ELR (cell line): ENCODE measurements at places on chromosomes 2 and 18.
A peak's percentile ranks its signal among the peaks of the same experiment; 100 is the strongest.

DNA sequence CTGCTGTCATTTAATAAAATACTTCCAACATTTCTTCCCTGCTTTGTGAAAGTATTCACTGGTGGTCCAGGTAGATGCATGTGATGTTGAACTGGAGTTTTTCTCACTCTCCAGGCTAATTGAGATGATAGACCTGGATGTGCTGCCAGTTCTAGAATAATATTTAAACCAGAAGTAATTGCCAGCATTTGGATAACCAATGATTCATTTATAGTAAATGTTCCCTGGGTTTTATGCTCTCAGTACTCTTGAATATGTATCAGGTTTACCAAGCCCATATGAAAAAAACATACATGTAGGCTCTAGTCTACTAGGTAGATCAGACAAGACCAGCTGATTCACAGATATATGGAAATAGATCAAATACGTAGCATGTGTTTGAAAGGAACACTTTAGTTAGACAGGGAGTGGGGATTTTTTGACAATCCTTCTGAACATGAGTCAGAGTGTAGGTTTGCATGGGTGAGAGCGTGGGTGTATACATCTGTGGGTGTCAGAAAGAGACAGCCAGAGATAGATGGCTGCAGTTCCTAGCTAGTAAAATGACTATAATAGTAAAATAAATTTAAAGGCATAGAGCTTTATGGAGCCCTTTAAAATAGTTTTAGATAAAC lies 115.1 kb downstream of the NAB1 start:
- DNase-seq: peak; percentile 49

GRCh38 chr2:212726403-212726802 lies 187.8 kb upstream of the ERBB4 start:
- DNase-seq: no peak

- no peak for DNase-seq
Observed at GRCh38 chr2:230812033-230812432, 52.7 kb upstream of the ITM2C start.

- no peak for DNase-seq
Observed at GRCh38 chr2:102262216-102263129, 48.9 kb upstream of the IL1RL1 start.

DNA sequence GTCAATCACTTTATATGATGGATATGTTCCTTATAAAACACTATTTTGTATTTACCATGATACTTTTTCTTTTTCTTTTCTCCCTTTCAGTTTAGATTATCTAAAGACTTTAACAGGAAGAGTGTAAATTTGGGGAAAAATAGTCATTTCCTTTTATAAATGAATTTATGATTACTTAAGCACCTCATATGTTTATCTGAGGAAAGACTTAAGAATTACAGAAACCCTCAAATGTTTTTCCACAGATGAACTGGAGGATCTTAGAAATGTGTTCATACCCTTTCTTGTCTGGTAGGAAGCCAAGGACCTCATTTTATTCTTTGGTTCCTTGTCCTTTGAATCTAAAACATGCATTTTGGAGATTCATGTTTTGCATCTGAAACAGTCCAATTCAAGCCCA lies 36.7 kb downstream of the MAPRE2 start:
- no peak for DNase-seq

DNA sequence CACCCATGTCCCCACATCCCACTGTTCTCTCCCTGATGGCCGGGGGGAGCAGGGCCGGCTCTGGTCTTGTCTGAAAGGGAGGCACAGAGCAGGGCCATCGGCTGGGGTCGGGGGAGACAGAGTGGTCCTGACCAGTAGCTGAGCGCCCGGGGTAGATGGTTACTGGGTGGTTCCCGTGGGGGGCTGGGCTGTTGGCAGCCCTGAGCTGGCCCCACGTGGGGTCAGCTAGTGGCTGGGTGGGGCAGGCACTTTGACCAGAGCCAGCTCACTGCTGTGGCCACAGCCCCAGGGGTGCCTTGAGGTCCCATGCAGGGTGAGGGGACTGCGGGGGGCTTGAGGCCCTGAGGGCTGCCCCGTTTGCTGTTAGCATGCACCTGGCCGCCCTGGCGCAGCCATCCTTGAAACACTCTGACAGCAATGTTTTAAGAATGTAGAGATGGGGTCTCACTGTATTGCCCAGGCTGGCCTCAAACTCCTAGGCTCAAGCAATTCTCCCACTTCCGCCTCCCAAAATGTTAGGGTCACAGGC lies 12.3 kb upstream of the NEU4 start:
- no peak for DNase-seq

DNA sequence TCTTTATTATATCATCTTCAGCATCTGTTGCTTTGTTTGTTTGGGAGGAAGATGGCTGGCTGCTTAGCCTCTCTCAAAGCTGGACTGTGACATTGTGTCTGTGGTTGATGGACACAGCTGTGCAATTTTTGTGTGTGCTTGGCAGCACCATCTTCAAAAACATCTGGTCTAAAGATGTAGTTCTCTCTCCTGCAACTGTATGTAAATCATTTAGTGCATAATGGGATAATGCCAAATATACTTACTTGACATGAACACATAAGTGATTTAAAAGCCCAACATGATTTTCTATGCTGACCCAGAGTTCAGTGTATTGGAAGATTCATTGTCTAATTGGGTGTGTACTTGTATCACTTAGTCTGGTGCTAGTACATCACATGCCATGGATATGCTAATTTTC lies 112.2 kb downstream of the MAP4K4 start:
- DNase-seq: no peak

- DNase-seq: peak; percentile 42
Observed at GRCh38 chr18:11981543-11982366, 448 bp downstream of the IMPA2 start.

DNA sequence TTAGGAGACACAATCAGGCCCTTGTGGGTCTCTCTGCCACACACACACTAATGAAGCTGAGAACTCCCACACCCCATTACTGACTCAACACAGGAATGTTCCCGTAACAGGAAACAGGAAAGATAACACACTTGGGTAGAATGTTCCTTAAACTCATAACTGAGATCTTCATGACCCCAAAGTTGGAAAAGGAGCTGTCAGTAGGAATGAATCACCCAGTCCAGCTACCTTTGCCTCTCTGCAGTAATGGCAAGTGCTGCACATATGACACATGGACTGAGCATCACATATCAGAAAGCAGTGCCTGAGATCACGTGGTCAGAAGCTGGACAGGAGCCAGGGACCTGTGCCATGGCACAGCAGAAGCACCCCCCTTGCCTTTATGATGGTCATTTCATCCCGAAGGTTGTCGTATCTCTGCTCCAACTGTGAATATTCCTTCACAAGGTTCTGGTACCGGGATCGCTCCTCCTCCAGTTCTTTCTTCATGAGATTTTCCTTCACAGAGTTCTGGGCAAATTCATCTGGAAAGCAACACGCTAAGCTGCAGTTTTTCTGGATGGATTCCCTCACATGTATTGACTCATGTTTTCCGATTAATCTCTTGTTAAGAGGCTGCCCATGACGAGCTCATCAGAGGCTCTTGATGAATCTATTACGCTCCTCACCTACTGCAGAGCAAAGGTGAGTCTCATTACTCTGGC lies 65.4 kb upstream of the ACAA2 start:
- peak; percentile 52 for DNase-seq

DNA sequence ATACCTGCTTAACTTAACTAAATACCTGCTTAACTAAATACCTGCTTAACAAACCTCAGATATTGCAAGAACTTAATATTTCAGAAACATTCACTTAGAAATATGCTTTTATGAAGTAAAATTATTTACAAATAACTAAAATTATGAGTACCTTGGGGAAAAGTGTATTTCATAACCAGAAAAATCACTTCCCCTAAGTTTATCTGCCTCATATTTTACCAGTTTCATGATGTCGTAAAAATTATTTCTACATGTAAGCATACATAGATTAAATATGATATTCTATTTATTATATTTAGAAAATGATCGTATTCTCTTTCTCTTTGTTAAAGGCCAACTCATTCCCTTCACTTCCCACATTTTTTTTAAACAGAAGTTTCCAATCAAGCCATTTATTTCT lies 41.5 kb upstream of the DSC1 start:
- no peak for DNase-seq

DNA sequence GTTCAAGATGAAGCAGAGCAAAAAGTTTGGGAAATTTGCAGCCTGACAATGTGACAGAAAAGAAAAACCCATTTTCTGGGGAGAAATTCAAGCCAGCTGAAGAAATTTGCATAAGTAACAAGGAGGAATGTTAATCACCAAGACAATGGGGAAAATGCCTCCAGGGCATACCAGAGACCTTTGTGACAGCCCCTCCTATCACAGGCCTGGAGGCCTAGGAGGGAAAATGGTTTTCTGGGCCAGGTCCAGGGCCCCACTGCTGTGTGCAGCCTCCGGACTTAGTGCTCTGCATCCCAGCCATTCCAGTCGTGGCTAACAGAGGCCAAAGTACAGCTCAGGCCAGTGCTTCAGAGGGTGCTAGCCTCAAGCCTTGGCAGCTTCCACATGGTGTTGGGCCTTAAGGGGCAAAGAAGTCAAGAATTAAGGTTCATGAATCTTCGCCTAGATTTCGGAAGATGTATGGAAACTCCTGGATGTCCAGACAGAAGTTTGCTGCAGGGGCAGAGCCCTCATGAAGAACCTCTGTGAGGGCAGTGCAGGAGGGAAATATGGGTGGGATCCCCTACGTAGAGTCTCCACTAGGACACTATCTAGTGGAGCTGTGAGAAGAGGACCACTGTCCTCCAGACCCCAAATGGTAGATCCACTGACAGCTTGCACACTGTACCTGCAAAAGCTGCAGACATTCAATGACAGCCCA lies 314.1 kb upstream of the TRIB2 start:
- DNase-seq: no peak
